HCT116 (cell line): ENCODE measurements at places on chromosomes 5 and 9. TPM values are rescaled to one million over a fixed set of nuclear protein-coding genes. Genes with fewer than 3 reads are reported as not detected.

TPRN gene
- total RNA-seq: 24.9 TPM

FAM219A gene
- total RNA-seq: 13.4 TPM

SPINK13 gene
- total RNA-seq: not detected

GRCh38 chr5:147208134-147208533 is 26.7 kb upstream of the STK32A start:
- DNase-seq: no peak

DNA sequence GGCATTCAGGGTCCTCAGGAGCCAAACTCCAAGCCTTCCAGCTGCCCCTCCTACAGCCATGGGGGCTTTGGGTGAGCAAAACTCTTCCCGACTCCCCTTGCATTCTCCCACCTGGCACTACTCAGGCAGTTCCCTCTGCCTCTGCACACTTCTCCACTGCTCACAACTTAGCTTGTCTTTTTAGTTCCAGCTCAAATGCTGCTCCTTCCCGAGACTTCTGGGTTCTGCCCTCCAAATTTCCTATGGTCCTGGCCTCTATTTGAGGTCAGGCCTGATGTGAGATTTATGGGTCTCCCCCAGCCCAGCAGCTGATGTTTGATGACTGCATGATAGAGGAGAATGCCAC is 5.7 kb upstream of the SLC25A48 start:
- no peak for DNase-seq

DNA sequence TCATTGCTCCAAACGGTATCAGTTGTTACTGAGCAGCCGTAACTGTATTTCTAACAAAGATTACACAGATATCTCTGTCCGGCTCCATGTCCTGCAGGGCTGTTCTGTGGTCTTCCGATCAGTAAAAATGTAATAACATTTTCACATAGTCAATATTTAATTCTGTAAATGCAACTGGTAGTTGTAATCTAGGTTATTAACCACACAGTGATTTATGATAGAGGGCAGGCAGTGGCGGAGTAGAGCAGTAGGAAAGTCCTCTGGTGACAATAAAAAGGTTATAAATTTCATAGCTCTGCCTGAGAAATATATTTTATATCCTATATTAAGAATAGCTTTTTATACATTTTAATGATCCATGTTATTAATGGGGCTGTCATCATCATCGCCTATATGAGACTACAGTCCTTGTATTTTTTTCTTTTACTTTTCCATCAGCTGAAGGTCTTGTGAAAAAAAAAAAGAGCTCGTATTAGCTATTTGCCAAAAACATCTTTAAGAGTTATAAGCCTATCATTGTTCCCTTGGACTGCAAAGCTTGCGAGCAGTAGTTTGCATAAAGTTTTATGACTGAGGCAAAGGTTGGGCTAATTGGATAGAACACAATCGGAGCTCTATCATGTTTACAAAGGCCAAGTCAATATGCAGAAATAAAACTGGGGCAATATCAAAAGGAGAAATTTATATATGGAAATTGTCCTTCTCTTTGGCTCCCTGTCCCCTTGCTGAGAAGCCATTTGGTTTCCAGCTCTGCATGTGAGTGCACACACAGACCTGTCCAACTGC is 648.0 kb downstream of the IRX1 start:
- DNase-seq: no peak

GRCh38 chr5:110536120-110537115 is 190.1 kb downstream of the TMEM232 start:
- no peak for DNase-seq

GRCh38 chr5:173456181-173456580 is 128.0 kb upstream of the STC2 start:
- no peak for DNase-seq

- no peak for DNase-seq
Observed at GRCh38 chr5:105088102-105088501, 1525.5 kb upstream of the NUDT12 start.

GRCh38 chr5:31617867-31618266 is 21.1 kb upstream of the PDZD2 start:
- no peak for DNase-seq
